ENCODE measurements at places on chromosomes 5 and 9. TPM values are rescaled to one million over a fixed set of nuclear protein-coding genes. Genes with fewer than 3 reads are reported as not detected.

SLC36A3 gene
- not detected for total RNA-seq

PCDHGB1 gene
- 2.7 TPM for total RNA-seq

PCDHA8 gene
- not detected for total RNA-seq

EDIL3 gene
- 11.3 TPM for total RNA-seq

SLC6A18 gene
- not detected for total RNA-seq

- DNase-seq = no peak
Measured at GRCh38 chr5:32358611-32359010, 45.9 kb upstream of the MTMR12 start.

GRCh38 chr5:15646371-15646770 lies 146.4 kb downstream of the FBXL7 start:
- DNase-seq = no peak

- DNase-seq = no peak
Measured at GRCh38 chr9:22165144-22165543, 156.0 kb upstream of the CDKN2B start.

- DNase-seq = no peak
Measured at GRCh38 chr9:130872912-130873503, 23.6 kb downstream of the QRFP start.

DNA sequence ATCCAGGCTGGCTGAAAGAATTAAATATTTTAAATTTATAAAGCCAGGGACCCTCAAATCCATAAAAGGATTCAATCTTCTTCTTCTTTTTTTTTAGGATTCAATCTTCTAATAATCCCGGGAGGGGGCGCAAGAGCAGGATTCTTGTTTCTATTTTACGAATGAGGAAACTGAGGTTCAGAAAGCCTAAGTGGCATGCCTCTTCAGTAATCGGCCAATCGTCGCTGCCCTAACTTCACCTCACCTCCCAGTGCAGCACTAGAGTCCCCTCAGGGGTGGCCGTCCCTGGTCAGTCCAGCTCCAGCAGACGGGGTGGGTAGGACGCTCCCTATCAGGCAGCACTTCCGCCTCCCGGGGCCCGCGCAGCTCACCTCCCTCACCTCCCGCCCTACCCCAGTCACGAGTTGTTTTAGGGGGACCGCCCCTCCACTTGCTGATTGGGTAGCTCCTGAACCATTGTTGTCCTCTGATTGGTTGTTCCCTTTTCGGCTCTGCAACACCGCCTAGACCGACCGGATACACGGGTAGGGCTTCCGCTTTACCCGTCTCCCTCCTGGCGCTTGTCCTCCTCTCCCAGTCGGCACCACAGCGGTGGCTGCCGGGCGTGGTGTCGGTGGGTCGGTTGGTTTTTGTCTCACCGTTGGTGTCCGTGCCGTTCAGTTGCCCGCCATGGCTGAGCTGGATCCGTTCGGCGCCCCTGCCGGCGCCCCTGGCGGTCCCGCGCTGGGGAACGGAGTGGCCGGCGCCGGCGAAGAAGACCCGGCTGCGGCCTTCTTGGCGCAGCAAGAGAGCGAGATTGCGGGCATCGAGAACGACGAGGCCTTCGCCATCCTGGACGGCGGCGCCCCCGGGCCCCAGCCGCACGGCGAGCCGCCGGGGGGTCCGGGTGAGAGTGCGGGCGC lies at the start of gene CLTA:
TSS of gene CLTA (plus strand) at position 534 of the 902 bp plus-strand sequence. CDS start at position 670, 136 bp downstream.
- DNase-seq = peak; percentile 99

GRCh38 chr9:7841831-7842230 lies 42.3 kb upstream of the DMAC1 start:
- no peak for DNase-seq

DNA sequence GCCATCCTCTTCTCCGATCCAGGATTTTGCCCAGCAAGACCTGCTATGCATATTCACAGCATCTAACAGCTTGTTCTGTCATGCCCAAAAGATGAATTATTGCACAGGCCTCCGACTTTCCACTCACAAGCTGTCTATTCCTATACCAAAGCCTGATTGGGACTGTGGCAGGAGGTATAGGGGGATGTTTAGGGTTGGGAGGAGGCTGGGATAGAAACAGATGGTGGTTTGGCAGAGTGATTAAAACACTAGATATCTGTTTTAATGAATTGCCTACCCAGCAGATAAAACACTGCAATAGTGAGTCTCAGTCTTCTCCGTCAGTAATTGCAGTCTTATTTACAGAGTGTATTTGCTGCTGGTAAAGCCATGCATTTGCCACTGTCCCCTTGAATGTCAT lies 215.3 kb downstream of the TLR4 start:
- DNase-seq = no peak

DNA sequence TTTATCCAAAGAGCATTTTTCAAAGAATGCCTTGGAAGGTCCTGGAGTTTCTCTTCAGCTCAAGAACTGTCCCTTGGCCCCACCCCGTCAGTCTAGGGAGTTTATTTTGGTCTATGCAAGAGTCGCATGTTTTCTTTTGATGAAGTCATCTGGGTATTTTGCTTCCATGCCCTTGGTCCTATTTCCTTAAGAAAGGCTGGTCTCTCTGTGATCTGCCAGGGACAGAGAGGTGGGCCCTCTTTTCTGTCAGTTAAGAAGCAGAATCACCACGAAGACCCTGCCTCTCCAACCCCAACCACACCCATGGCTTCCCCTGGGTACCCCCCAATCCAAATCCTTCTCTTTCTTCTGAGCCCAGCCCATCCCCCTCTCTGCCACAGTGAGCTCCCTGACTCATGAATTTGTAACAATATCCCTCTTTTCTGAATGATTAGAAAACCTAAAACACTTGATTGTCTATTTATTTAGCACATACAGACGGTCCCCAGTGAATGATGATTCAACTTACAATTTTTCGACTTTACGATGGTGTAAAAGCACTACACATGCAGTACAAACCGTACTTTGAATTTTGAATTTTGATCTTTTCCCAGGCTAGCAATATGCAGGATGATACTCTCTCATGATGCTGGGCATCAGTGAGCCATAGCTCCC lies 163.5 kb upstream of the ADRA1B start:
- DNase-seq = peak; percentile 37

- no peak for DNase-seq
Measured at GRCh38 chr9:111298731-111299598, 31.1 kb downstream of the OR2K2 start.

Measured in esophagus muscularis mucosa (tissue), 4 donors.